ENCODE measurements at places on chromosomes 12 and 14.

DNA sequence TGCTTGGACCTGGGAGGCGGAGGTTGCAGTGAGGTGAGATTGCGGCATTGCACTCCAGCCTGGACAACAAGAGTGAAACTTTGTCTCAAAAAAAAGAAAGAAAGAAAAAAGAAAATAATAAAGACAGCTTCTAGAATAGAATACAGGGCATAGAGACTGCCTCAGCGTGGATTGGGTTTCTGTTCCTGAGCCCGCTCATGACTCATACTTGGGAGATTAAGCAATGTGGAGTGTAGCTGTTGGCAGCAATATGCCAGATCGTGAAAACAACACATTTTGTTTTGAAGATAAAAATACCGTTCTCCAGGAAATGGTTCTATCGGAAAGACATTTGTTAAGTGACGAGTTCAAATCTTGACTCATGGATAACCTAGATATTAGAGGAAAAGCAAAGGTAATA is 67.2 kb downstream of the GLT1D1 start:
- DNase-seq = peak; percentile 50

DNA sequence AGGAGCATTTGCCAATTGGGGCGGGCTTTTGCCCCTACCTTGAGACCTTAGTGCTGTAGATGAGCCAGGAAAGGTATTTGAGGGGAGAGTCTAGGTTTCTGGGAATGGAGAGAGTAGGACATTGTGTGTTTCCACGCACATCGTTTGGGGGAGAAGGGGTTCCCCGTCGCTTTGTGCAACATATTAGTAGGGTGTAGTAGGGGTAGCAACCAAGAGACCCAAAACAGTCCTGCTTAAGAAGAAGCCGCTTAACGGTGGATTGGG is 694 bp upstream of the PTGES3 start:
- no peak for DNase-seq

DNA sequence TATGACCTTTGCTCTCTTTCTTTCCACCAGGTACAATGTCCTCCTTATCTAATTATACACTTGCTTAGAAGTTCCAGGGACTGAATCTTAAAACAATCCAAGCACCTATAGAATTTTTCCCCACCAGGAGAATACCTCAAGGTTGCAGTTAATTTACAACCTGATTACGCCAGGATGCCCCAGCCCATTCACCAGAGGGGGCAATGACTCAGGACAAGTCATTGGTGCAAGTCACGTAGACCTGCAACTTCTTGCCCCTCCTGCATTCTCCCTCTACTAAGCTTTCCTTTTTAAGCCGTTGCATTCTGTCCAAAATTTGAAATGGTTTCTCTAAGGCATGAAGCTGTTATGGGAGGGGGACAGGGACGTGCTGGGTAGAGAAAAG is 111.1 kb upstream of the SCAF11 start:
- peak; percentile 48 for DNase-seq

GRCh38 chr14:79274641-79275291 is 936.5 kb downstream of the DIO2 start:
- DNase-seq = no peak
